ENCODE measurements at places on chromosomes 6 and 20.

GRCh38 chr6:6392214-6393068 is 72.0 kb upstream of the F13A1 start:
- no peak for DNase-seq

DNA sequence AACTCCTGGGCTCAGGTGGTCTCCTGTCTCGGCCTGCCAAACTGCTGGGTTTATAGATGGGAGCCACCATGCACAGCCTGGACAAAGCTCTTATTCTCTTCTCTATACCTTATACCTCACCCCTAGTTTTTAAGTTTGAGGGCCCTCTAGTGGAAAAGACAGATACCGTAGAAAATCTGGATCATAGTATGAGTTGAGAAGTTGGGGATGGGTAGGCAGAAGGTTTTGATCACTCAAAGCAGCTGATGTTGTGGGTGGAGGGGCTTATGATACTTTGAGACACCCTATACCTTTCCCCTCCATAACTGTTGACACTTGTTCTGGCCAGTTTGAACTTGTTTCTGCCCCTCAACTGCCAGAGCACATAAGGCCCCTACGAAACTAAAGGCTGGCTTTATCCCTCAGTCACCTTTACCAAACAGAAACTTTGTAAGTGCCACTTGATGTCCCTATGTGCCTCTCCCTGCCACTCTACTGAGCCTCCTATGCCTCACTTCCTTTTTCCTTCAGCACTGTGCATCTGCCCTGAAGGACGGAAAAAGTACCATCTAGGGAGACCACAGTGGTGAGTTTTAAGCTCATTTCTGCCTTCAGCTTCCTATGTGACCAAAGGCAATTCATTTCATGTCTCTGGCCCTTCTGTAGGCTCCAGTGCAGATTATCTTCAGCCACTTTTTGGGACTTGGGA is 28.6 kb downstream of the RALY start:
- no peak for DNase-seq

DNA sequence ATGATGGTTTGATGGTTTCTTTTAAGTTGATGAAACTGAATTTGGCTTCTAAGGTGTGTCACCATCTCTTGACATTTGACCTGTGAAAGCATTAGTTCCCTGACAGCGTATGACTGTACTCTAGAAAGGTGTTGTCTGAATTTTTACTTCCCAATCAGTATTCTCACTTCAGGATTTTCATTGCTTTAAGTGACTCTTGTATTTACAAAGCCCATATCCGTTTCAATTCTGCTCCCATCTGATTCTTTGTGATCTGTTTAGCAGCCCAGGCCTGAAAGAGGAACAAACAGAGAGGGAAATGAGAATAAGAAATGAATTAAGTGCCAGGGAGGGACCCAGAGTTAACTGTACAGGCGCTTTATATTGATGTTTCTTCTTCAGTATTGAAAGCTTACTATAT is 73.7 kb downstream of the FARS2 start:
- no peak for DNase-seq

- DNase-seq: no peak
Measured at GRCh38 chr6:106608080-106608668, 21.1 kb downstream of the RTN4IP1 start.

GRCh38 chr6:6918216-6918983 is 189.4 kb upstream of the RREB1 start:
- peak; percentile 22 for DNase-seq

GRCh38 chr20:8132484-8133309 is 631 bp downstream of the PLCB1 start:
- DNase-seq: no peak

- DNase-seq: peak; percentile 45
Measured at GRCh38 chr6:34531580-34532201, 24.4 kb downstream of the SPDEF start.

DNA sequence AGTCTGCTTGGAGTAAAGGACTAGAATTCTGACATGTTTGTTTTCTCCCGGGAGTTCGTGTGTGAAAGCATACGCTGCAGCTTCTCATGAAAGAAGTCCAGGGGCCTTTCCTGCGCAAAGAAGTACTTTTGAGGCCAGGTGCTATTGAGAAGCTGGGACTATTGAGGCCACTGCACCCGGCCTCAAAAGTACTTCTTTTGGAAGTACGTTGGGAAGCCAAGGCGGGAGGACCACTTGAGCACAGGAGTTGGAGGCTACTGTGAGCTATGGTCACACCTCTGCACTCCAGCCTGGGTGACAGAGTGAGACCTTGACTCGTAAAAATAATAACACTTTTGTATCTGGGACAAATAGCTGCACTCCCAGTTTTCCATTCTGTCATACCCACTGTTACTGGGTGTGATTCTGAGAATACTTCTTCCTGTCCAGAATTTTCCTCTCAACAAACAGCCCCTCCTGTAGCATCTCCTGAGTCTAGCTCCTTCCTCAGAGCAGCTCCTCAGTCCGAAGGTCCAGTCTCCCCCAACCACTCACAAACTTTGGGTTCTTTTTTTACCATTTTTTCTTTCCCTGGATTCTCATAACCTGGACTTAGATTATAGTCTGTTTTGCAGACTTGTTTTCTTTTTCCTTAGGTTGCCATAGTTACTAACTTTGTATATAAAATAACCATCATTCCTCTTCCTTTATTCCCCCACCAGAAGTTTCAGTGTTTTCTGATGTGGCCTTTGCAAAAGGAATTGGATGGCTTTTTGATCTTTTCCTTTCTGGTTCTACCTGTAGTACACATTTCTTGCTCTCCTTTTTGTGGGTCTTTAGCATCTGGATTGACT is 12.7 kb downstream of the STK35 start:
- DNase-seq: no peak

GRCh38 chr6:116192786-116193185 is 61.1 kb downstream of the TSPYL4 start:
- DNase-seq: no peak

DNA sequence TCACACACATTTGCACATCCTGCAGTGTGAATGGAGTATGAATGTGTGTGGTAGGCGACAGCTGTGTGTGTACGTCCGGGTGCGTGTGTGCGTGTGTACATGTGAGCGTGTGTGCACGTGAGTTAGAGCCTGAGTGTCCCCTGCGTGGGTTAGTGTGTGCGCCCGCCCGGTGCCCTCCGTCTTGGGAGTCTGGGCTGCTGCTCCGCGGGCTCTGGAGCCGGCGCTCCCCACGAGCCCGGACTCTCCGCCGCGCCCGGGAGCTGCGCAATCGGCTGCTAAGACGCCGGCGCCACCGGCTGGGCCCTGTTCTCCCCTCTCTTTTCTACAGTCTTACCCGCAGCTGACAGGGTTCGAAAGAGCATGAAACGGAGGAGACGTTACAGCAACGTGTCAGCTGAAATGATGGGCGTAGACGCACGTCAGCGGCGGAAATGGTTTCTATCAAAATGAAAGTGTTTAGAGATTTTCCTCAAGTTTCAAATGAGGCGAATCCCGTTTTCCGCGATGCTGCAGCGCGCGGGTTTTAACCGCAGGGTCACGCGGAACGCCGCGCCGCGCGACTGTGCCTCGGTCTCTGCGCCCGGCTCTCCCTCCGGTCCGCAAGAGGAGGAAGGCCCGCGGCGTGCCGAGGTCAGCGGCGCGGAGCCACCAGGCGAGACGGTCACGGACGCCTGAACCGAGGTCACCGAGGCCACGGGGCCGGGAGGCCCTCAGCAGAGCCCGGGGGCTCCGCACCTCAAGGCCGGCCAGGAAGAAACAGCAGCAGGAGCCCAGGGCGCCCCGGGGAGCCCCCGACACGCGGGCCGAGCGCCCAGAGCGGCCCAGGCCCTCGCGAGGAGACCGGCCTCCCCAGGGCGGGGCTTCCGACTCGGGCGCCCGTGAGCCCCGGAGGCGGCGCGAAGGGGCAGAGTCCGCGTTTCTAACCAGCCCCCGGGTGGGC is 95.3 kb upstream of the BHLHE23 start:
- peak; percentile 18 for DNase-seq

DNA sequence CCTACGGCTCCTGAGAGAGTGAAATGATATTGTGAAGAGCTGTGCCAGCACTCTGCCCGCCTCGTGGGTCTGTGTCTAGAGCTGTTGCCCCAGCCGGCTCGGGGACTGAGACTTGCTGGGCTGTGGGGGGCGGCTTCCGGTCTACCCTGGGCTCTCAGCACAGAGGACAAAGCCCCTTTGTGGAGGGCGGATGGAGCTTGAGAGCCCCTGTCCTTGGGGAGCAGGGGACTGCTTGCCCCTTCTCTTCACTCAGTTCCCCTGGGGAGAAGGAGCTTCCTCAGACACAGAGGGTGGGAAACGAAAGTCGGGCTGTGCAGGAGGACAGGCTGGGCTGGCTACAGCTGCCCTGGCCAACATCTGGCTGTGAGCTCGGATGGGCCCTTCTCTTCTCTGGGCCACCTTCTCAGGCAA is 11.0 kb downstream of the SRC start:
- DNase-seq: no peak

DNA sequence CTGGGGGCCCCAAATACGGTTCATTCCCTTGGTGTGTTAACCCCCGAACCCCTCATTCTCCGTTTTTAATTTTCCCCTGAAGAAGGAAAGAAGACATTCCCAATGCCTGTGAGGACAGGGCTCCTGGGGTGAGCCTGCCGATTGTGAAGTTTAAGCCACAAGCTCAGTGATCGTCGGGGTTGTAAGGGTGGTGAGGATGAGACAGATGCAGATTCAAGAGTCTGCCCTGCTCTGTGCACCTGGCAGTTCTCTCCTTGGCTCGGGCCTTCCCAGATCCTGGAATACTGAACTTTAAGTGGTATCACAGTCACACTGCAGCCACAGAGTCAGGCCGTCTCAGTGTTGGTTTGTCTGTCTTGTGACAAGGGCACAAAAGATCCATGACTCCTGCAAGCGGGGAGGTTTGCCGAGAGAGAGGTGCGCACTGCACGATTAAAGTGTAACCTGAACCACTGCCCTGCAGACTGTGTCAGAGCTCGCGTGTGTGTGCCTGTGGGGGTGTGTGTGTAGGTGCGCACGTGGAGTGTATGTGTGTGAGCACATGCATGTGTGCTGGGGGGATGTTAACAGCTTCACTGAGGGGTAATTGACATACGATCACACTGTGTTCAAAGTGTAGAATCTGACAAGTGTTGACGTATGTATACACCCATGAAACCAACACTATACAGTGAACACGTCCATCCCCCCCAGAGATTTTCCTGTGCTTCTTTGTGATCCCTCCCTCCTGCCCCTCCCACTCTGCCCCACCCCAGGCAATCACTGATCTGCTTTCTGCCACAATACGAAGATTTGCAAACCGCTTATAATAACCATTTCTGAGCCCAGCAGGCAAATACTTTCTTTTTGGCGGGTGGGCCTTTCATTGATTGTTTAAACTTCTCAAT is 38.9 kb downstream of the RPP40 start:
- DNase-seq: no peak

DNA sequence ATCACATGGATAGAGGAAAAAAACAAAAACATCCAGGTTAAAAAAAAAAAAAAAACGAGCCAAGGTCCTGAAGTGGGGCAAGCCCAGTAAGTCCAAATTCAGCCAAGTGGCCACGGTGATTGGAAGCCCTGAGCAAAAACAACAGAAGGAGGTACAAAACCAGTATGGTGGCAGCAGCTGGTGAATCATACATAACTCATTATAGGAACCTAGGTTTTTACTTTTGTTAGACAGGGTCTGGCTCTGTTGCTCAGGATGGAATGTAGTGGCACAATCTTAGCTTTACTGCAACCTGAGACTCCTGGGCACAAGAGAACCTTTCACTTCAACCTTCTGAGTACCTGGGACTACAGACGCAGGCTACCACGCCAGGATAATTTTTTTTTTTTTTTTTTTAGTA is 22.7 kb upstream of the MYB start:
- DNase-seq: no peak

DNA sequence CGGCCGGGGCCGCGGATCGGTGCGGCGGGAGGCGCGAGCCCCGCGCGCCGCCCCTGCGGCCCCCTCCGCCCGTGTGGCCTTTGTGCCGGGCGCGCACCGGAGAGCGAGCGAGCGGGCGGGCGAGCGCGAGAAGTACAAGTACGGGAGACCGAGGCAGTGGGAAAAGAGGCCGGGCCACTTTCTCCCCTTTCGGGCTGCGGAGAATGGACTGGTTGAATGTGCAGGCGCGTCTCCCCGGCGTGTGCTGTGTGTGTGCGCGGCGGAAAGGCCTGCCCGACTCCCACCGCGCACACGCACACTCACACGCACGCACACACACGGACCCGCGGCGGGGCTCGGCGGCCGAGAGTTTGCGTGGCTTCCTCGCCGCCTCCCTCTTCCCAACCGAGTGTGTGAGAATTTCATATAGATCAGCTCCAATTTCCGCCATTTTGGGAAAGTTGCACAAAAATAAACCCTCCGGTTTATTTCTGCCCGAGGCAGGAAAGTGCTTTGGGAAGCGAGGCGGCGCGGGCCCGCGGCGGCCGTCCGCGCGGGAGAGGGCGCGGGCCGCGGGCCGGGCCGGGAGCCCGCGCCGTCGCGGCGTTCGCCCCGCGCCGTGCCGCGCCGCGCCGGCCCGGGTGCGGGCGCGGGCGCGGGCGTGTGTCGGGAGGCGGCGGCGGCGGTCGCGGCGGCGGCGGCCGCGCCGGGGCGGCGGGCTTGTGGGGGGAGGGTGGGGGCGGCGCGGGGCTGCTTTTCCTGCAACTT is 1.1 kb downstream of the L3MBTL3 start:
- DNase-seq: no peak

DNA sequence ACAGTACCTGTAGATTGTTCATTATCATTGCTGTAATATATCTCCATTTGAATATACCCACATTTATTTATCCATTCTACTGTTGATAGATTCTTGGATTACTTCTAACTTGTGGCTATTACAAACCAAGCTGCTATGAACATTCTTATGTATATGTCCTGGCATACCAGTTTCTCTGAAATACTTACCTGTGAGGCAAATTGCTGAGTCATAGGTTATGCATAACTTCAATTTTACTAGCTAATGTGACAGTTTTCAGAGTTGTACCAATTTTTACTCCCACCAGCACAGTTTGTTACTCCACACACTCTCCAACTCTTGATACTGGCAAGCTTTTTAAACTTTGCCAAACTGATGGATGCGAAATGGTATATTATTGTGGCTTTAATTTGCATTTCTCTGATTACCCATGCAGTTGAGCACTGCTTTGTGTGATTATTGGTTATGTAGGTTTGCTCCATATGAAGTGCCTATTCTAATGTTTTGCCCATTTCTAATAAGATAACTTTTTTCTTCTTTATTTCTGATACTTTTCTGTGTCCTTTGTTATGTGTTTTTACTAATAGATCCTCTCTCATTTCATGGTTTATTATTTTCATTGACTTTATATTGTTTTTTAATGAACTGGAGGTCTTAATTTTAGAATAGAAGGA is 62.8 kb upstream of the SDHAF4 start:
- no peak for DNase-seq

- DNase-seq: peak; percentile 15
Measured at GRCh38 chr6:72826037-72826436, 204.2 kb downstream of the KCNQ5 start.

Data from fibroblast of skin of left quadriceps (primary cell).